ENCODE measurements at places on chromosomes 2 and 18.

DNA sequence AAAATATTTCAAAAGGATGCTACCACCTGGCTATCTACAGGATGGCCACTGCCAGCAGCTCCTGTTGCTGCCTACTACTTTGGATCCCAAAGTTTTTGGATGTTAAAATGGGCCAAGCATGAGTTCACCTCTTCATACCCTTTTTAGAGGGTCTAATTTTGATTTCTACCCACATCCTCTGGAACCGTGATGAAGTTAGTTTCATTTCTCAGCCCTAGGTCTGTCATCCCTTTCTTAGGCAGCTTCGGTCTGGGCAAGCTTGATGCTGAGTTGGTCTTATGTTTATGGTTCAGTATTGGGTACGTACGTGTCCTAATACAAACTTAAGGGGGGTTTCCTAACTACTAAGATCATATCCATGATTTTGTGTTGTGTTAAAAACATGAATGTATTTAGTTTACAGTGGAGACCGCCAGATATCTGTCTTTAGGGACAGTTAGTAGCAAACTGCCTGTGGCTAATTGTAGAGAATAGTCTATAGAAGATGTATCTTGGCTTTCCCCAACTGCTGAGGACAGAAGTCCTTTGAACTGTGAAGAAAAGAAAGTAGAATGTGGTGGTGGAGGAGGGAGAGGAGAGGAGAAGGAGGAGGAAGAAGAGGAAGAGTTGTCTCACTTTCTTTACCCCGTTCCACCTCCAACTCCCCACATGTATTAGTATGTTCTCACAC lies 184.9 kb downstream of the UBE2E3 start:
- DNase-seq, result no peak

DNA sequence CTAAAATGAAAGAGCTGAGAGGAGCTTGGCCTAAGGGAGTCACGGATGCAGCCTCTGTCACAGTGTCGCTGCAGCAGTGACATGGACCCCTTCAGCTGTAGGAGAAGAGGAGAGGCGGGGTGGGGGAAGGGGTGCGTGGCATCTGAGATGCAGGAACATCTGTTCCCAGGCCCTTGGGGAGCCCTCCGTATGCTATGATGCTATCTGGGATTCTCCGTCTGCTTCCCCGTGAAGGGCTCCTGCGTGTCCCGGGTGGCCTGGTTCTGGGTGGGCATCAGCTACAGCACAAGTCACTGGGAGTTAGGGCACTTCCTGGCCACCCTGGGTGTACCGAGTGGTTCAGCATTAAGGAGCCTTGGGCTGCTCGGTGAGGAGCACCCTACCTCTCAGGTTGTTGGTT lies 35.6 kb upstream of the B3GNT7 start:
- no peak for DNase-seq

DNA sequence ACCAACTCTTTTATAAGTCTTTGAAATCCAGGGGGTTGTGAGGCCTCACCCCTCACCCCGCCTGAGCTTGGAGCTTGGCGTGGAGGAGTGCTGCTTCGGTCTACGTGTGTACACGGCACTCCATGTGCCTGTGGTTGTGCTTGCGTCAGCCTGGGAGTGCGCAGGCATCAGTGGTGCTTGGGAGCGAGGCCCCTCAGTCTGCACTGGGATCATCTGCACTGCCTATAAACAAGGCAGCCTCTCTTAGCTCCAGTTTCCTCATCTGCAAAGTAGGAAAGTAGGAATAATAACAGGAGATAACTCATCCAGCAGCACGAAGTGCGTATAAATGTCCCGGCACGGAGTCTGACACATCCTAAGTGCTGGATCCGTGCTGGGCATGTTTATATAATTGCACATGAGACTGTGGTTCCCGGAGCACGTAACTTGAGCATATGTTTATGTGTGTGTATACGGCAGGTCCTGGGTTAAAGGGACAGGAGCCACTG lies 1.2 kb downstream of the GYPC start:
- DNase-seq, result peak; percentile 39

GRCh38 chr2:96158554-96158940 lies 13.3 kb upstream of the DUSP2 start:
- DNase-seq, result no peak

DNA sequence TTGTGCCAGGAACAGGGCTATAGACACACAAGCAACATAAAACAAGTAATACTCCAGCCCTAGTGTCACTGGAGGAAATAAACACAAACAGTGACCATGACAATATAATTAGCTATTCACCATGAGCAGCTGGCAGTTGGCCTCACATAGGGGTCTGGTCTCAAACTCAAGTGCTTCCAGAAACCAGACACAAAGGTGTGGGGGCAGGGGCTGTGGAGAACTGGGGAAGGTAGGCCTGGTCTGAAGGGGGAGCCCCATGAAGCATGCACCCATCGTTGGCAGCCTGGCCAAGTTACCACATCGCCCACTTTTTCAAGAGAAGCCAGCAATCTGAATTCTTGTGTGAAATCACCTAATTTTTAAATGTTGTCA lies 49.5 kb upstream of the SP3 start:
- no peak for DNase-seq

DNA sequence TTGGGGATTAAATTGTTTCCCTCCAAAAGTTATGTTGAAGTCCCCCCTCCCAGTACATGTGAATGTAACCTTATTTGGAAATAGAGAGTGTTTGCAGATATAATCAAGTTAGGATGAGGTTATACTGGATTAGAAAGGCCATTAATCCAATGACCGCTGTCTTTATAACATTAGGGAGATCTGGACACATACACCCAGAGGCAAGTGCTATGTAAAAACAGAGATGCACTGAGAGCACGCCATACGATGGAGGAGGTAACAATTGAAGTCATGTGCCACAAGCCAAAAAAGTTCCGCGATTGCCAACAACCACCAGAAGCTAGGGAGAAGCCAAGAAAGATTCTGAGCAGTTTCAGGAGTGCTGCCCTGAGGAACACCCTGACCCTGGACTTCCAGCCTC lies 153.3 kb downstream of the RNF144A start:
- DNase-seq, result no peak

- DNase-seq, result no peak
Measured at GRCh38 chr2:238499731-238500580, 73.2 kb downstream of the ASB1 start.

GRCh38 chr18:13608791-13609532 lies 117.4 kb downstream of the FAM210A start:
- no peak for DNase-seq

DNA sequence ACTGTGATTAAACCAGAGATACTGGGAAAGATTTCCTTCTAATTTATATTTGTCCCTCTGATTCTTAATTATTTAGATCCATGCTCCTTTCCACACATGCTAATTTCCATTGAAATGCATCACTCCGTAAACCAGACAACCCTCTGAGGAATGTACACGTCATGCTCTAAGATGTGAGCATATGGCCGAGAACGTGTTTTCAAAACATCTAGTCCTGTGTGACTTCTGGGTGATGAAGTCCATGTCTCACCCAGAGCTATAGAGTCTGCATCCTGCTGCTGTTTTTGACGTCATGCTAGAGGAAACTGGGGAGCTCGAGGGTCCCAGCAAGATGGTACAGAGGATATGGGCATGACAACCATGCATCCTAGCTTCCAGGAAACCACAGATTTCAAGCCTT lies 53.6 kb downstream of the CAPN13 start:
- DNase-seq, result no peak

DNA sequence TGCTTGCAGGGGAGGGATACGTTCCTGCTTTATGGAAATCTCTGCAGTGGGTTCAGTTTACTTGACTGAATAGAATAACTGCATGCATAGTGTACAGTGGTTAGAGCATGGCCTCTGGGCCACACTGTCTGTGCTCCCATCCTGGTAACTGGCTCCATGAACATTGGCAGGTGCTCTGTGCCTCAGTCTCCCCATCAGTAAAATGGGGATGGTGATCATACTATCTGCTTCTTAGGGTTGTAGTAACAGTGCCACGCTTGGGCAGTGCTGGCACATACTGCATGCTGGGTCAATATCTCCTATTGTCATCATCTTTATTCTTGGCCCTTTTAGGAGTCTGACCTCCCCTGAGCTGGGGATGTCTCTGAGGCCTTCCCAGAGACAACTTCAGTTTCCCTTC lies 117.3 kb downstream of the CTIF start:
- no peak for DNase-seq

GRCh38 chr2:13682540-13683272 lies 949.8 kb upstream of the LRATD1 start:
- DNase-seq, result no peak
